ENCODE measurements at places on chromosomes 12 and 14.

DNA sequence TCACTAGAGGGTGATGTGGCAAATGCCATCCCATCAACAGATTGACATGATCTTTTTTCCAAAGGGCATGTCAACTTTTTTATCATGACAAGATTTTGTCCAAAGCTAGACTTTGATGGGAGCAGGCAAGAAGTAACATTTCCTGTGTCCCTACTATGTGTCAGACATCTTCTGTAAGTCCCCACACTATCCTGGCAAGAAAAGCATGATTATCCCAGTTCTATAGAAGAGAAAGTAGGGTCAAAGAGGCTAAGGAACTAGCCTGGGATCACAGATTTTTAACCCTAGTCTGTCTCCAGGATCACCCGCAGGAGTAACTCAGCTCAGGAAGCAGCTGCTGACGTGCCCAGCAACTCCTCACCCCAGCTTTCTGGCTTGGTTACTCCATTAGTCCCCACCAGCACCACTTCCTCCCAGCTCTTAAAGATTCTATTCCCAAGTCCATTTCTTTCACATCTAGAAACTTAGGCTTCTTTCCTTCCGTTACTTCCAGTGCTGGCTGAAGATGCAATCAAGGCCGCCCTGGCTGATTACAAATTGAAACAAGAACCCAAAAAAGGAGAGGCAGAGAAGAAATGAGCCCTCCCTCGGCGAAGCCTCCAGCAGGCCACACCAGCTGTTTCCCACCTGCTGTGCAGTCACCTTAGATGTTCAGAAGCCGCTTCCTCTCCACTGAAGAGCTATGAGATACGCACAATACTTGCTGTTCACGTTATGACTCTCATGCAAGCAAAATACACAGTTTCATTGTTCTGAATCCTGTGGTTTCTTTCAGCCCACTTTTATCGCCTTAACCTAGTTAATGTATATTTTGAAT lies 6.2 kb downstream of the ISCU start:
- DNase-seq, result no peak

GRCh38 chr12:106123551-106124081 lies 15.1 kb downstream of the NUAK1 start:
- no peak for DNase-seq

GRCh38 chr12:31342286-31342685 lies 16.3 kb upstream of the SINHCAF start:
- no peak for DNase-seq

DNA sequence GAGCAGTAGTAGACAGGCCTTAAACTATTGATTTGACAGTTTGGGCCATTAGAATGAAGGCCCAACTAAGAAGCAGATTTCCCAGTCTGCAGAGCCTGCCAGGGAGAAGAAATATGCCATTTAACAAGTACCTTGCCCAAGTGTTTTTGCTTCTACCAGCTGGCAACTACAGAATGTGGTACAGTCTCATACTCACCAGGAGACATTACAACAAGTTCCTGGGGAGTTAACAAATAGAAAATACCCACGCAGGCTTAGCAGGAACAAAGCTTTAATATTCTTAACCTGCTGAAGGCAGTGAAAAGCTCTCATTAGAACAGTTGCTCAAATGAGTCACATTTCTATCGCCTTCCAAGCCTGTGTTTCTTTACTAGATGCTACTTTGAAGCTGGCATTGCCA lies 241.0 kb downstream of the TMEM117 start:
- no peak for DNase-seq

- DNase-seq, result peak; percentile 79
These were observed 38.2 kb upstream of the SNX6 start for GRCh38 chr14:34668111-34668510.
